ENCODE measurements at places on chromosomes 16 and 17. TPM values are rescaled to one million over a fixed set of nuclear protein-coding genes. Genes with fewer than 3 reads are reported as not detected.

Gene ATF7IP2
- total RNA-seq: 18.7 TPM

Gene MLX
- total RNA-seq: 60.4 TPM

GRCh38 chr17:18158022-18158600 is 25.5 kb upstream of the ALKBH5 start:
- H3K27ac ChIP-seq: peak overlapping the region; percentile 76
- H3K4me3 ChIP-seq: peak overlapping the region; percentile 72
- peaks cover 7% of the 10 kb centered on the region for H3K4me1 ChIP-seq
- H3K36me3 ChIP-seq: no peaks in the 10 kb centered on the region

DNA sequence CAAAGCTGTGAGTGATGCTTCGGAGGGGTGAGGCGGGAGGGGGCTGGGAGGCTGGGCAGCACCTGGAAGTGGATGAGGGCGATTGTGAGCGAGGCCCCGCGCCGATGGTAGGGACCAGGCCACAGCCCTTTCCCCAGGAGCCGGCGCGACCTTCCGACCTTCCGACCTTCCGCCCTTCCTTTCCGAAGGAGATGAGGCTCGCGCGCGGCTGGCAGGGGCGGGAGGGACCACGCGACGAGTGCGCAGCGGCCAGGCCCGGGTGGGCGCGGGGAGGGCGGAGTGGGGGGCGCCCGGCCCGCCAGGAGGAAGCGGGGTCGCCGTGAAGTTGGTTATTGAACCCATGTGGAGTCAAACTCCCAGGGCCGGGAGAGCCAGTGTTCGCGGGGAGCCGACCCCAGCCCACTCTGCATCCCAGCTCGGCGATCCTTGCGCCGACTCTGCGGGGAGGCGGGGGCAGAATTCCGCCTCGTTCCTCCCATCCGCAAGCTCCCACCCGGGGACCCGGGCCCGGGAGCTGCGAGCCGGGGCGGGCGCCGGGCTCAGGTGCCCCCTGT is 56.6 kb downstream of the RAP1GAP2 start:
- peaks cover 19% of the 10 kb centered on the region for H3K4me1 ChIP-seq
- H3K4me3 ChIP-seq: no peak overlapping the region
- DNase-seq: no peak
- no peaks in the 10 kb centered on the region for H3K36me3 ChIP-seq

DNA sequence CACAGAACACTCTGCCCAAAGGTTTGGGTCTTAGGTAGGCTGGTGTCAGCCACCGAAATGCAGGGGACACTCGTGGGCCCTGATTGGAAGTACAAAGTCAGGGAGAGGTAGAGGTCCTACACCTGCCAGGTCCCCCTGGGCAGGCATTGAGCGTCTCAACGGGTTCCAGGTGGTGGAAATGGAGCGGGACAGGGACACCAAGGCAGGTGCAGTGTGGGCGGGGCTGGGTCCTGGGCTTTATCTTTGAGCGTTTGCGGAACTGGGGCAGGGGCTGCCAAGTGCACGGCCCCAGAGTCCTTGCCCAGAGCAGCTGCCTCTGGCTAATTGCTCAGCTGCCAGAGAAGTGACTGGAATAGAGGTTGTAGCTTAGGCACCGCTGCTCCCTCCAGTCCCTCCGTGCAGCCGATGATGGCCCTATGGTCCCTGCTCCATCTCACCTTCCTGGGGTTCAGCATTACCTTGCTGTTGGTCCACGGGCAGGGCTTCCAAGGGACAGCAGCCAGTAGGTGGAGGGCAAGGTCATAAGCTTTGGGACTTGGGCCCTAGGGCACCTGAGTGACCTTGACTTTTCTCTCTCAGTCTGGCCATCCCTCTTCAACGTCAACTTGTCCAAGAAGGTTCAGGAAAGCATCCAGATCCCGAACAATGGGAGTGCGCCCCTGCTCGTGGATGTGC is at the start of gene ZACN:
ZACN (plus strand) TSS at position 323 of the 675 bp plus-strand sequence; CDS start at position 406, 83 bp downstream.
- H3K27ac ChIP-seq: no peak within 1 kb of the TSS
- no peak within 1 kb of the TSS for H3K4me3 ChIP-seq
- peaks cover 3% of the 10 kb centered on the region for H3K36me3 ChIP-seq
- DNase-seq: no peak

Measured in activated CD8-positive, alpha-beta memory T cell treated with anti-CD3 and anti-CD28 coated beads, Interleukin-2, amount 10 ng/mL, durations not matched to agents 7 days and 5 days (primary cell).